ENCODE measurements at places on chromosomes 4 and X. TPM values are rescaled to one million over a fixed set of nuclear protein-coding genes. Genes with fewer than 3 reads are reported as not detected.

NPY1R gene
- 2.2 TPM for total RNA-seq

GRCh38 chr4:11565899-11566298, 137.2 kb upstream of the HS3ST1 start:
- DNase-seq = no peak

ZFP42 gene
- total RNA-seq = not detected

CCDC158 gene
- total RNA-seq = 0.69 TPM

DNA sequence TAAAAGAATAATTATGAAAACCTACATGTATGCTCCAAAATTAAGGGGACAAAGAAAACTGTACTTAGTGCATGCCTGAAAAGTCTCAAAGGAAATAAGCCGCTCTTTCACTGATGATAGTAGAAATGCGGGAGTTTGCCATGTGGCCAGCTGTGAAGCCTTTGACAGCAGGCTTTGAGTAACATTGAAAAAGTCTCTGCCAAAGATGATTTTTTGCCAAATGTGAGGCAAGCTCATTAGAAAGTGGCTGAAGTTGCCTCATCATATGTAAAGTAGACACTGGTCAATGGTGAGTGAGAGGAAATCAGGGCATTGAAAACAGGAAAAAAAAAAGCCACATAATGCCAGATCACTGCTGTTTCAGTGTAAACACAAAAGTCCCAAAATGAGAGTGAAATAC, 2360.1 kb downstream of the PCDH7 start:
- no peak for DNase-seq

GRCh38 chr4:171288816-171289432, 524.3 kb upstream of the GALNTL6 start:
- no peak for DNase-seq

DNA sequence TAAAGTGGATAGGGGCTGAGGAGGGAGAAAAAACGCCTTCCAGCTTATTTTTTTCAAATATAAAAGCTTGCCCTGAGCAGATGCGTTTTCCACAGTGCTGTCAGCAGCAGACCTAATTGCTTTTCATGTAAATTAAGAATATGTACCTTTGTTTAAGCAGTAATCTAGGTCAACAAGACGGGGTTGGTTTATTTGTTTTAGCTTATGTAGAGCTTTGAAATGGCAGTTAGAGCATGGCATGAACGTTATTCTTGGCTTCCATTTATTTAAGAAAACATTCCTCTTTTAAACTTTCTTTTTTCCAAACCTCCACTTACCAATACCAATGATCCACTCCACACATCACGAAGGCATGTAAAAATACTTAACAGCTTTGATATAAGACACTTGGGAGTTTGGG, 220.3 kb upstream of the TENM3 start:
- DNase-seq = no peak

IL1RAPL1 gene
- not detected for total RNA-seq

TBL1X gene
- 13.2 TPM for total RNA-seq

DNA sequence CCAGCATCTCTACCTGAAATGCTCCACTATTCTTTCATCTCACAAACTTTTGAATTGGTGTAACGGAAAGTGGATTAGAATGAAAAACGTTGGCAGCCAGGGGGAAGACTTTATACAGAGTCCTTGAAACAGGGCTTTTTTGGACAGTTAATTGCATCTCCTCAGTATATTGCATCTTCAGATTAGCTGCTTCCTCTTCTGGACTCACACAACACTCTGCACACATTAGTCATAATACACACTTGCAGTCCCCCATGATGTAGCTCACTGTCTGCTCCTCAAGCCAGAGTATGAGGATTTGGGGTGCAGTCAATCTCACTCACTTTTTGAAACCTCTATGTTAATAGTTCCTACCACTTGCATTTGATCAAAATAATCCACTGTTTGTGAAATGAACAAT, 101.0 kb downstream of the ADGRA3 start:
- no peak for DNase-seq

SMIM10L2A gene
- 0.98 TPM for total RNA-seq

NPY5R gene
- not detected for total RNA-seq

- DNase-seq = no peak
These were observed 134.8 kb downstream of the GALNTL6 start for GRCh38 chr4:171948038-171948437.

DNA sequence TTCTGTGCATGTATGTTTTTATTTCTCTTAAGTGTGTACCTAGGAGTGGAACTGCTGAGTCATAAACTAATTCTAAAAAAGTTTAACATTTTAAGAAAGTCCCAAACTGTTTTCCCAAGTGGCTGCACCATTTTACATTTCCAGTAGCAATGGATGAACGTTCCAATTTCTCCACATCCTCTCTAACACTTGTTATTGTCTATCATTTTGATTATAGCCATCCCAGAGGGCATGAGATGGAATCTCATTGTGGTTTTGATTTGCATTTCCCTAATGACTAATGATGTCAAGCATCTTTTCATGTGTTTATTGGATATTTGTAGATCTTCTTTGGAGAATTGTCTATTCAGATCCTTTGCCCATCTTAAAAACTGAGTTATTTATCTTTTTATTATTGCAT, 82.5 kb downstream of the PPEF1 start:
- no peak for DNase-seq

- no peak for DNase-seq
These were observed 107.6 kb downstream of the AFAP1 start for GRCh38 chr4:7831858-7832730.

DNA sequence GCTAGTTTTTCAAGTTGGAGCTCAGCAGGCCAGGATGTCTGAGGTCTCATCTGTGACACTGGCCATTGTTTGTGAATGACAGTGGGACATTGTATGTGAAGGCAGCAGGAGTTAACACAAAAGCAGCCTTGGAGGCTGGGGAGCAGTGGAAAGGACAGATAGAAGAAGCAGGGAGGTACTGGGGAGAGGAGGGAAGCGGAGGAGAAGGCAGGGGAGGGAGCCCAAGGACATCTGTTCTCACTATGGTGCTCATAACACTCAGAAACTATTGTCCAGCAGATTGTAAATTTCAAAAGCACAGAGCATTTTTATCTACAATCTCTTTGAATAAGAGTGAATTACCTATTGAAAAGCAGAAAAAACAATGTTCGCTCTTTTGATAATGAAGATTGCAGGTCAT, 253.6 kb upstream of the DIPK2B start:
- no peak for DNase-seq

FMR1NB gene
- total RNA-seq = not detected

BEX5 gene
- total RNA-seq = 7.1 TPM

DNA sequence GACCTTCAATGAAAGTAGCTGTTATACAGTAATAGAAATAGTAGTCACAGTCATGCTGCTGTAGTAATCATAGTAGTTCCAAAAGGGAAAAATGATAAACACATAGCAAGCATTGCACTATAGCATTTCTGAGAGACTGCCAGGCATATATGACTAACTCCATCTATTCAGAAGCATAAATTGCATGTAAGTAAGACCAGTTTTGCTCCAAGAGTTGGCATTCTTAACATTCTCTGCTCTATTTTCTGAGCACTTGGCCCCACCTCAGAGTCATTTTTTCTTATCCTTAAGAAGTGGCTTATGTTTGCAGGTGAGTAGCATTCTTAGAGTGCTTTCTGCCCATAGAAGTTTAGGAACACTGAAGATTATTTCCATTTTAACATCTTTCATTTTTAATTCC, 490.3 kb upstream of the TECRL start:
- no peak for DNase-seq

HMGB3 gene
- 8.1 TPM for total RNA-seq

UGT2B17 gene
- total RNA-seq = not detected

TBX22 gene
- not detected for total RNA-seq

RAB33A gene
- total RNA-seq = not detected

DNA sequence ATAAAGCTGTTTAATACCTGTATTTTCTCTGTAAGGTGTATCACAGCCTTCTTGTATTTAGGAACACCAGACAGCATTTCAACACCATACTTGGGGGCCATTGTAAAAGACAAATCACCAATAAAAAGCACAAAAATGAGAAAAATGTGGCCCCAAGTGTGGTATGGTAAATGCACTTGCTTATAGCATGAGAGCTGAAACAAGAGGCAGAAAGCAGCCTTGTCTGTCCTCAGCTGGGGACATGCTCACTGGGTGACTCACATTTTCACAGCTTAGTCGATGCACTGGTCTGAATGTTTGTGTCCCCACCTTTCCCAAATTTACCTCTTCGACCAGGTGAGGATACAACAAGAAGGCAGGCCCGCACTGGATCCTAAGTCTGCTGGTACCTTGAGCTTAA, 639.7 kb upstream of the AGA start:
- DNase-seq = no peak

DNA sequence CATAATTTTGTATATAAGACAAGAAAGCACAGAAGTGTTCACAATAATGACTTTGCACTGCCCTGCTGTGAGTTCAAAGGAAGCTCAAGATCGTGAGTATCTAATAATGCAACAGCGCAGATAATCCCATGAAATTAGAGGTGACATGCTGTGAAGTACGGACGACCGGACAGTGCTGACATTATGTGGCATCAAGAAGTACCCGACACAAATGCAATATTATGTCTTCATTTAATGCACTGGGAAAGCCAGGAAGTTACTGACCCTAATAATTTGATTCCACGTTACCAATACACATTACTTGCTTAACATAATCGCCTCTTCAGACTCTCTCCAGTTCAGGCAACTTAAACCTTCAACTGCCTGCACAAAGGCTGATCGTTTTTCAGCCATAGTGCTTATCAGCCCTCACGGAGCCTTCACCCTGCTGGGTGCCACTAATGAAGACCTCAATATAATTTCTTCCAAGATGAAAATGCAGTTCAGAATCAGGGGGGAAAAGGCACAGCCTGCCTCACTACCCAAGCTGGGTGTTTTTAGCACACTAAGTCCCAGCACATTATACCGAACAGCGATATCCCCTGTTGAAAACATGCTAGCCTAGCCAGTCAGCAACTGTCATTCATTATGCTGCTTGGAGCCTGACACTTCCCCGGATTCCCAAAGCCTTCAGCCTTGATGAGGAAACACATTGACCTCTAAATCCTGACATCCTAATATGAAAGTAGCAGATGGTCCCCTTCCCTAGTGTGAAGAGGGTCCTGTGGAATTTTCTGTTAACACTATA, 56.1 kb downstream of the SLC7A11 start:
- no peak for DNase-seq

GRCh38 chr4:108662629-108663028, 12.2 kb downstream of the OSTC start:
- DNase-seq = no peak

GRCh38 chr4:24655326-24655725, 71.0 kb upstream of the DHX15 start:
- DNase-seq = no peak

DNA sequence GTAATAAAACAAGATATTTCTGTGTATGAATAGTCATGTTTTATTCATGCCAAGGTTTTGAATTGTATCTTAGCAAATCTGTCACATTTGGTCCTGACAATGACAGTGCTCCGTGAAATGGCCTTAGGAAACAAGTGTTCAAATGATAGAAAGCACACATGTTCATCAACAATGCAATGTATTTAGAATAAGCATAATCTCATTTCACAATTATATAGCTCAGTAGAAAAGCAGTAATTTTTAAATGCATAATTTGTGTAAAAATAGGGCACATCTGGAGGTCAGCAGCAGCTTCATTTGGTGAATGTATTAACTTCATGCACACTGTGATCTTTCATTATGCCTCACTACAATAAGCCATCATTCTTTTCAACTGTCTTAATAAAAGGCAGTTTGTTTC, 380.4 kb downstream of the GPM6A start:
- no peak for DNase-seq

PFKFB1 gene
- total RNA-seq = not detected

GRCh38 chrX:10506781-10507180, 113.6 kb downstream of the MID1 start:
- no peak for DNase-seq

REELD1 gene
- total RNA-seq = 2.1 TPM

DNA sequence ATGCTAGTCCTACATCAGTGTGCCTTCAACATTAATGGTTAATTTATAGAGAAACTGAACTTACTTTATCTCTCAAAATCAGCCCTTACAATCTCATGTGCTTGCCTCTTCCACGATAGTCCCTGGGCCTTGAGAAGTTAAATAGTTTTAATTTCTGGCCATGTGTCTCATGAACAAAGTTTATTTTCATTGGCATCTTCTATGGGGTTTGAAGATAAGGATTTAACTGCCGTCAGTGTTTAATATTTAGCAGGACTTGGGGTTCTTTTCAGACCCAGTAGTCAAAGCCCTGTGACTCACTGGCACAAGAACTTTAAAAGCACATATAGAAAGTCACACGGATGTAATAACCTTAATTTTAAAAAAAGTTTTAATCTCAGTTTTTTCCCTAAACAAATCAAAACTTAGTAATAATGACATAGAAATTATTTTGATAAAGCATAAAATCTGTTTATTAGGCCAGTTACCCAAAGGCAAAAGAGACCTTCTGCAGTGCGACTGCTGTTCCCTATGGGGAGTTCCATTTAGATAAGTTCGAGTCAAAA, 10.1 kb upstream of the MPP1 start:
- no peak for DNase-seq

ANK2 gene
- 5.2 TPM for total RNA-seq

GRCh38 chrX:2474963-2475726, 25.6 kb downstream of the DHRSX start:
- no peak for DNase-seq

LAMTOR3 gene
- total RNA-seq = 33.5 TPM

DNA sequence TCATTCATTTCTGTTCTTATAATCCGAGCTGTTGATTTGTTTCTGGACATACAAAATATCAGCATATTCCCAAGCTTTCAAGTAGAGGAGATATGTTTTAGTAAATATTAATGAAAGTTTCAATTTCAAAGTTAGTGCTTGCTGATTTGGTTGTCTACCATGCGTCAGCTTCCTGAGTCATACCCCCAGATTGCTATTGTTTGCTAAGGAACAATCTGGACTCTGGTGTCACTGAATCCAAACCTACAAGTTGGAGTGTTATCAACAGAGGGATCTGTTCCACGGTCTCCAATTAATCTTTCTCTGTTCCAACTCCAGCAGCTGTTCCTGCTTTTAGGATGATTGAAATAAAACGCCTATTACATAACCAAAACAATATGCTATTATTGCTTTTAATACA, 96.1 kb upstream of the FAM9A start:
- no peak for DNase-seq

- DNase-seq = no peak
These were observed 27.1 kb upstream of the NSUN7 start for GRCh38 chr4:40722576-40723161.

GRCh38 chr4:87097075-87097474, 123.3 kb downstream of the KLHL8 start:
- DNase-seq = no peak

CAPN6 gene
- total RNA-seq = 0.69 TPM

GRCh38 chr4:121255986-121256750, 92.0 kb upstream of the TNIP3 start:
- DNase-seq = peak; percentile 42

- DNase-seq = no peak
These were observed 67.1 kb downstream of the SHROOM2 start for GRCh38 chrX:9853307-9853706.

All from upper lobe of left lung (tissue), 6 donors.